ENCODE measurements at places on chromosomes 5 and 9. TPM values are rescaled to one million over a fixed set of nuclear protein-coding genes. Genes with fewer than 3 reads are reported as not detected.

The HAPLN1 gene
- not detected for total RNA-seq

The PAEP gene
- not detected for total RNA-seq

The PGM5 gene
- total RNA-seq = not detected

The MEIKIN gene
- total RNA-seq = not detected

The RNF20 gene
- total RNA-seq = 45.1 TPM
